Renal pelvis (tissue), 12 donors: ENCODE measurements at places on chromosomes 7 and 10. TPM values are rescaled to one million over a fixed set of nuclear protein-coding genes. Genes with fewer than 3 reads are reported as not detected.

- no peak for DNase-seq
Measured at GRCh38 chr7:123535517-123535916, 1.1 kb upstream of the IQUB start.

GRCh38 chr10:1123972-1124371, 67.8 kb downstream of the WDR37 start:
- DNase-seq = no peak

- no peak for DNase-seq
Measured at GRCh38 chr7:6171532-6172223, 100.7 kb downstream of the CYTH3 start.

Gene SH2D4B
- 0.18 TPM for polyA plus RNA-seq

Gene GALNT17
- polyA plus RNA-seq = 5.6 TPM

DNA sequence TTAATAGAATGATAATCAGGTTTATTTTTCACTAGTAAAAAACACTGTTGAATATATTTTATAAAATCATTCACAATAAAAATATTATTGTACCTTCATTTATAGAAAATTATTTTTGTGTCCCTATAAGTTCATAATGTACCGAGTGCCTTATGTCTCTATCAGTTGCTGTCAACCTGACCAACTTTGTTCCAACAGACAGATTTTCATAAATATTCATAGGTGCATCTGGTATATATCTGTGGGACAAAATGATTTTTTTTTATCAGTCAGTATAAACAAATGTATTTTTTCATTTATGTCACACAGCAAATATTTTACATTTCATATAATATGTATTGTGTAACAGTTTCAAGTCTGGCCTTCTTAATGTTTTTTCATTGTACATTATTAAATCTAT, 195.9 kb downstream of the HGF start:
- DNase-seq = no peak

DNA sequence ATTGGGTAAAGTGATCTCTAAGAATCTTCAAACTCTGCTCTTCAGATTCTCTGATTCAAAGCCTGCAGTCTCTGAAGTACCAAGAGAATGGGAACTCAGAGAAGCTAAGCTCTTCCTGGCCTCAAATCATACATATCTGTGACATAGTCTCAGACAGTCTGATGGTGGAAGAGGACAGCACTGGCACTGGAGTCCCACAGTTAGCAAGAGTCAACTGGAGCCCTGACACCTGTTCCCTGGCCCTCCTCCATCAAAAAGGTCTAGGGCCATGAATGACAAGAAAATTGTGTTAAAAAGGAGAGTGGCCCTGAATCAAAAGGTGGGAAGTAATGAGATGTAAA, 37.7 kb downstream of the PRSS2 start:
- DNase-seq = no peak

DNA sequence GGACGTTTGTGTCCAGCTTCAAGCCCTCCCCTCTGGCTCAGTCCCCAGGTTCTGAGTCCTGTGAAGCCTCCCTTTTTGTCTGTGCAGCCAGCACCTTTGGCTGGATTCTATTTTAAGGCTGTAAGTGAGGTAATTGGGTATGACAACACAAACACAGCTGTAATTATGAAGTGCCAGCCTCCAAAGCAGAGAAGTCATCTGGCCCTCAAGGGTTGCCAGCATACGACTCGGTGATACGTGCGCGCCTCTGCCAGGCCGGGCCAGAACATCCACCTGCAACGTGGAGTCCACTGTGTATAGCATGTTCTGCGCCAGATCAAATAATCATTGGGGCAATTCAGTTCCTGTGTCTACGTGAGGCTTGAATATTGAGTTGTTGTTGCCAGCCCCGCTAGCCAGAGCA, 6.7 kb upstream of the FAM180A start:
- DNase-seq = no peak

DNA sequence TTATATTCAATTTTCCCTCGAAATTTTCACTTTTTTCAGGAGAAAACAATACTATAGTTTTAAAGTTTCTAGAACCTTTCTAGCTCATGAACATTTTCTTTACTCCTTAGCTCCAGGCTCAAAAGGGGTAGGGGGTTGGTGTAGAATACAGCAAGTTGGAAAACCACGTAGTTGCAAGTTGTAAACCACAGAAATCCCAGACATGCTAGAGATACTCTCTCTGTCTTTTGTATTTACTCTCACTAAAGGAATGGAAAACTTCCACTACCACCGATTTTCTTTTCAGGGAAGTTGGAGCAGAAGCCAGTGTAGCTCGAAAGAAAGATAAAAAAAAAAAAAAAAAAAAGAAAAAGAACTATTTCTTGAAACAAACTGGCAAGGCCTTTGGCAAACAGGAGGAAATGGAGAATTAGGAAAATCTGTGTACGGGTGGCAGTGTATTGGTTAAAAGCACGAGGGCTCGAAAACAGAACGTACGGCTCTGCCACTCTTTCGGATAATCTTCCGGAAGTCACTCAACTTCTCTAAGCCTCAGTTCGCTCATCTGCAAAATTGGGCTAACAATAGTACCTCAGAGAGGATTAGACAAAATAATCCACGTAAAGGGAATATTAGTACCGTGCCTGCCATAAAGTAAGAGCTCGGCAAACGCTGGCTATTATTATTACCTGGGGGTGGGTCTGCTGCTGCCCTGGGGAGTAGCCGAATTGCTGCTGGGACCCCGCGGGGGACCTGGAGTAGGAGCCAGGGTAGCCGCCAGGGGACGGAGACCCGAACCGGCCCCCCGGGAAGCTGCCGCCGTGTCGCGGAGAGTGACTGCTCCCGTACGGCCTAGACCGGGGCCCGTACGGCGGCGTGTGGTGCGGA, 628 bp downstream of the MPLKIP start:
- peak; percentile 5 for DNase-seq
